ENCODE measurements at places on chromosomes 5 and 9.

DNA sequence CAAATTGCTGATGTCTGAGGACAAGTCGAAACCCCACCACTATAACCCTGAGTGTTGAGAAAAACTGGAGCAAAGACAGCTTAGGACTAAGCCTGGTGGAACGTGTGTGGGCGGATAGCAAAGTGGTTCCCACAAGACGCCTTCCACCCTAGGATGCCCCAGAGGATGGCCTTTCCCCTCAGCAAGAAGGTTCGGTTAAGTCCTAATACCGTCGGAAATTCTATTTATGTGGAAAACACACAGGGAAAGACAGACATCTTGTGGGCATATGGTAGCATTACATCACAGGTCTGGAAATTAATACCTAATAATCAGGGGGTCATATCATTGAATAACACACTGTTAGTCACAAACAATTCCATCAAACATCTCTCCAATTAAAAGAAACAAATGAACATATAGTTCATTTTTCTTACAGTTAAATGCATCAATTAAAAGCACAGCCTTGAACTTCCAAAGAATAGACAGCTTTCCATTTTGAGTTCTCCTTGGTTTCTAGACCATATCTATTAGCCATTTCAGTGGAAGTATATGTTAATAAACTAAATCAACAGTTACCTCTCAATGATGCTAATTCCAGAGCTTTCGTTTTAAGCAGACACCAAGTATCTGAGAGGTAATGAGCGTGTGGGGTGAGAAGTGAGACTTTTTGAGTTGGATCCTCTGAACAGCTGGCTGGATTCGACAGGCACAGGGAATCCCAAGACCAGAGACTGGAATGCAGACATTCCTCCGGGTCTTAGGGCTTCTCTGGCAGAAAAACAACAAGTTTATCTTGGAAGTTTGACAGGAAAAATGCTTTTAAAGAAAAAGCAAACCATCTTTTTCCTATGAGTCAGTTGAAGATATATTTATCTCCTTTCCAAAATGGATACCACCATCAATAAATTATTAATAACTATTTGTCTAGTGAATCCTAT, 2.9 kb upstream of the ICE1 start:
- no peak for DNase-seq

DNA sequence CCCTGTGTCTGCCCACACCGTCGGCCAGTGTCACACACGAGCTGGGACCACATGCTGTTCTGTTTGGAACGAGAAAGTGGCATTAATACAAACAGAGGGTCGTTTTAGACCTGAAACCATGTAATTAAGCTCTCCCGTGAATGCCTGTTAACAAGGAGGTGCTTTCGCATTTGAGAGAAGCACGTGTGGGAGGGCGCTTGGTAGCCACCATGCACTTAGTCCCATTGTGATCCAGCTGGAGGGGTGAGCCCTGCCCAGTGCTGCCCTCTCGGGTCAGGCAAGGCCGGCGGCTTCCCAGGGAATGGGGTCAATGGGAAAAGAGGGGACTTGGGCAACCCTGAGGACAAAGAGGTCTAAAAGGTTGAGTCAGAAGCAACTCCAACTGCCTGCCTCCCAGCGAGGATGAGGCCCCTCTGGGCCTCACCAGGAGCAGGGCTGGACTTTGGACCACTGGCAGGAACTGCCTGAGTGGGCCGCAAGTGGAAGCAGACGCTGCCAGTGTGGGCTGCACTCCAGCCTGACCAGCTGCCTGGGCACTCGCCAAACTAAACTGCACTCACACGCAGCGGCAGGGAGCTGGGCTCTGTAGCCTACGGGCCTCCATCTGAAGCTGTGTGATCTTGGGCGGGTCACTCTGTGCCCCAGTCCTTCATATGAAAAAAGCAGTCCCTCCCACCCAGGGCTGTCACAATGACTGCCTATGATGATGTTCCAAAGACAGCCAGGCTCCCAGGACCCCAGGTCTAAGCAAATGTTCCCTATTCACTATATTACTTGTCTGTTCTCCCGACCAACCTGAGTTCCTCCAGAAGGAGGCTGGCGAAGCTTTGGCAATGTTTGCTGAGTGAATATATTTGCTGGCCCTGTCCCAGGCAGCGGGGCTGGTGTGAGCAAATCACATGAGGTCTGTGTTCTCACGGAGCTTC, 195.7 kb downstream of the CDK5RAP2 start:
- DNase-seq: no peak

DNA sequence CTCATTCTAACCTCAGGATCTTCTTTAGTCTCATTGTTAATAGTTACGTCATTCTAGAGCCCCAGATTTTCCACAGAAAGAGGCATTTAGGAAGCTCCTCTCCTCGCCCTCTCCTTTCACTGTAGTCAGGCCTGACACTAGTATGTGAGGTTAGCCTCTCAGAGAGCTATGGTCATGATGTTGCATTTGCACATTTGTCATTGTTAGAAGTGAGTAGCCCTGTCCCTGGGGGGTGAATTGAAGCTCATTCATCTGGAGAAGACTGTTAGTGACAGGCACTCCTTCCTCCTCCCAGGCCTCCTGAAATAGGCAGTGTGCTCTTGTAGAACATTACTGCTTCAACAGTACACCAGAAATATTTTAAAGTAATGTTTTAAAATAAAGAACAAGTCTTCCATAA, 26.6 kb upstream of the LRRTM2 start:
- DNase-seq: no peak

GRCh38 chr5:7850395-7851239, at the start of gene CFAP90:
Gene CFAP90, minus strand, starts transcription at chr5:7851133. Its CDS starts 112 bp downstream, at chr5:7851021.
- DNase-seq: no peak

- DNase-seq: no peak
These were observed 44.5 kb downstream of the CCDC125 start for GRCh38 chr5:69288069-69288468.

DNA sequence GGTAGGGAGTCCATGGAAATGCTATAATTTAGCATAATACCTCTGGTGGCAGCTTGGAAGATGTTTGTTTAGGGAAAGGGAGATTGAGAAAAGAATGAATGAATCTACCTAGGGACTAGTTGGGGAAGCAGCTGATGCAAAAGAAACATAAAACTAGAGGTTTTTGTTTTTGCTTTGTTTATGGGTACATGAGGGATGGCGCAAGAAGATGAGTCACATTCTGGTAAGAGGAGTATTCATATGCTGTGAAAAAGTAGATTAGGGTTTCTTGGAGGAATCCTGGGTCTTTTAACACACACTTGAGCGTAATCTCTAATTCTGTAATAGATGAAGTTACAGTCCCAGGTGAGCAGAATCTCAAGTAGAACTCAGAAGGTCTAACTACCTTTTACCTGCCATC, 17.1 kb downstream of the C9orf43 start:
- DNase-seq: no peak

DNA sequence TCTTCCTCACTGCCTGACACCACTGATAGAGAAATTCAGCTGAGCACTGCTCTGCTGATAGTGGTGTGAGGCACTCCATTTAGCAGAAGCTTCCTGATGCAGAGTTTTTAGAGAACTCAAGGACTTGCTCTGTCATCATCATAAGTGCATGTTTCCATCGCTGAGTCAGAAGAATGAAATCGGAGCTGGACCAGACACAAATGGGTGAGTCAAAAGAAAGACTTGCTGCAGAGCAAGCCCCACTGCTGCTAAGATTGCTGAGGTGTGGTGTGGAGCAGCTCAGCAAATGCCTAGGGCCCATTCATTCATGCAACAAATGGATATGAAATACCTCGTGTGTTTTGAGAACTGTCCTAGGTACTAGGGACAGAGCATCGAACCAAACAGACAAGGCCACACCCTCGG, 410.2 kb upstream of the SLC30A5 start:
- no peak for DNase-seq

DNA sequence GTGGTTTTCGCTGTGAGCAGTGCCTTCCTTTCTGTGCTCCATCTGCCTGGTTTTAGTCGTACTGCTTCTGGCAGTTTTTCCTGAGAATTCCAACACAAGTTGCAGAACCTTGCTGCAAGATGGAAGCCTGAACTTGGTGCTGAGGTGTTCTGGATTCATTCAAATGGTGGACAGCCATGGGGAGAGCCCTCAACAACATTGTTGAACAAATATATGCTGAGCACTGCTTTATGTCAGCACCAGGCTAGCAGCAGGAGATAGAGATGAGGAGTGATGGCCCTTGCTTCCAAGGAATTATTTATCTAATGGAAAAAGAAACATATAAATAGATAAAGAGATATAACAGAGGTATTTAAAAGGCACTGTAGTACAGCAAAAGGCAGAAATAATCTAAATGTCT, 7.3 kb upstream of the RPS6 start:
- no peak for DNase-seq

DNA sequence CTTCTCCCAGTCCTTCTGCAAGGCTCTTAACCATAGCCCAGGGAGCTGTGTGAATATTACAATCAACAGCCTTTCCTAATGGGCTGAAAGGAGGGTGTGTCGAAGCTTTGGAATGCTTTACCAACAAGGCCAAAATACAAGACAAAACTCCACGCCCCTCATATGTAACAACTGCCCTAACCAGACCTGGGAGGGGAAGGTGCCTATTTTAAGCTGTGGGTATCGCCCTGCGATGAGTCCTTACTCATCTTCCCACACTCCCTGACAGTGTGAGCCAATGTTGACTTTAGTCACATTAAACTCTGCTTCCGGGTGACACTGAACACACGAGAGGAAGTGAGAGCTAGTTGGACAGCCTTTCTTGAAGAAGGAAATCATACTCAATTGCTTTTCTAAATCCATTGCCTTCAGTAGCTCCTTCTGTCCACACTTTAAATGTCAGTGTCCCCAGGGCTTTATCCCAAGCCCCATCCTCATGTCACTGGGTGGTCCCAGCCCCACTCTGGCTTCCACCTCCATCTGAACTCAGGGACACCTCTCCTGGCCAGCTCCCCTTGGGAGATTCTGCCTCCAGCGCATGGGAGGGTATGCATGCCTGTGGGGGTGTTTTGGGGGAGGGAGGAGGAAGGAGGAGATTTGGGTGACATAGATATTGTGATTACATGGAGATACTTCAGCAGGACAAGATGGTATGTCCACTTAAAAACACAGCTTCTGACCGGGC, 6.5 kb upstream of the TBC1D9B start:
- DNase-seq: no peak

DNA sequence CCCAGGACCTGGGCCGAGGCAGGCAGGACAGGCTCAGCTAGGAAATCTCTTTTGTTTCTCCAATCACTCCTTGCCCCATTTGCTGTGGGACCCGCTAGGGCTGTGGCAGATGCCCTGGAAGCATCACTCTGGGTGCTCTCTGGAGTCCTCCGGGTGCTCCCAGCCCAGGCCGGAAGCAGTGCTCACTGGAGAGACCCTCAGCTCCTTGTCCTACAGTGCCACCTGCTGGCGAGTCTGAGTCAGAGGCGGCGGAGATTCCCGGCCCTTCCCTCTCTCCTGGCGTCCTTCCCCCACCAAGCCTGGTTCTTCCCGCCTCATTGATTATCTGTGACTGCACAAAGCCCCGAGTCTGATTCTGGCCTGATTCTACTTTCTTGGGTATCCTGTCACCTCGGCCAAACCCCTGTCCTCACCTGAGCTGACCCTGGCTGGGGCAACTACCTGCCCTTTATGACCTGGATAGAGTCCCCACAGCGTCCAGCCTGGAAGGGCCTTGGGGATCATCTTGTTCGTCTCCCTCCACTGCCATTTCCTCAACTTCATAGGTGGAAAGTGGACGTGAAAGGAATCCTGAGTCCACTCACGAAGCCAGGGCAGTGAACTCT, 7.3 kb upstream of the BARHL1 start:
- DNase-seq: peak; percentile 15

- DNase-seq: no peak
These were observed 563.7 kb upstream of the DAP start for GRCh38 chr5:11324521-11325289.

- no peak for DNase-seq
These were observed 18.4 kb upstream of the RARS1 start for GRCh38 chr5:168467755-168468330.

GRCh38 chr5:126269511-126269910, 153.7 kb upstream of the GRAMD2B start:
- no peak for DNase-seq

DNA sequence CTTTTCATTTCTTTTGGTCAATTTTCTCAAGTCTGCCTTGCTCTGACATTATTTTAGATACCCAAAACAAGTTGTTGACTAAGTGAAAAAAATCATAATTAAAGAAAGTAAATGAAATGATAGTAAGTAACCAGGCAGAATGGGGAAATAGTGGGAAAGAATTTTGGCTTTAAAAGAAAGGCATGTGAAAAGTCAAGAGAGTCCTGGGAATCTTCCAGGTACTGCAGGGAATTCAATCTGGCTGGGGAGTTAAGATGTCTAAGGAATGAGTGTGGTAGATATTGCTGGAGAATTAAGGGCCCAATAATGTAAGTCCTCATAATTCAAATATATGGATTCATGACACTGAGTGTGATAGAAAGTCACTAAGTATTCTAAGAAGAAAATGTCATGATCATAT, 123.1 kb upstream of the PAPPA start:
- no peak for DNase-seq

DNA sequence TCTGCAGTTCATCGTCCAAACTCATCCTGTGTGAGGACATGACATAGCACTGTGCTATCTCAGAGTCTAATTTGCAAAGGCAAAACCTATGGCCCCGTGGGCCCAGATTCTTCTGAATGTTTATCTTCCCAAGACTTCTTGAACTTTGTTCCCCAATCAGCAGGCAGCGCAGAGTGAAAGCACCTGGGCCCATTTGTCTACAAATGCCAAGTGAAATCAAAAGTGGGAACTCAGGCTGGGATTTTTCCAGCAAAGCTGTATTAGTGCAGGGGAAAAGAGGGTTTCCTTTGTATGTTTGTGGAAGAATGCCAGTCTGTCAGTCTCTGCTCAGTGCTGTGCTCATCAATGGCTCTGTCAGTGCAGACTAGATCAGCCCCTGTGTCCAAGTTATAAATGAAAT, 55.8 kb downstream of the FOXD1 start:
- no peak for DNase-seq

- no peak for DNase-seq
These were observed 73.0 kb upstream of the DMRTA1 start for GRCh38 chr9:22373636-22374035.

GRCh38 chr9:129803676-129804060, 684 bp downstream of the TOR1B start:
- no peak for DNase-seq

GRCh38 chr5:4374866-4375265, 765.3 kb upstream of the ADAMTS16 start:
- DNase-seq: no peak

DNA sequence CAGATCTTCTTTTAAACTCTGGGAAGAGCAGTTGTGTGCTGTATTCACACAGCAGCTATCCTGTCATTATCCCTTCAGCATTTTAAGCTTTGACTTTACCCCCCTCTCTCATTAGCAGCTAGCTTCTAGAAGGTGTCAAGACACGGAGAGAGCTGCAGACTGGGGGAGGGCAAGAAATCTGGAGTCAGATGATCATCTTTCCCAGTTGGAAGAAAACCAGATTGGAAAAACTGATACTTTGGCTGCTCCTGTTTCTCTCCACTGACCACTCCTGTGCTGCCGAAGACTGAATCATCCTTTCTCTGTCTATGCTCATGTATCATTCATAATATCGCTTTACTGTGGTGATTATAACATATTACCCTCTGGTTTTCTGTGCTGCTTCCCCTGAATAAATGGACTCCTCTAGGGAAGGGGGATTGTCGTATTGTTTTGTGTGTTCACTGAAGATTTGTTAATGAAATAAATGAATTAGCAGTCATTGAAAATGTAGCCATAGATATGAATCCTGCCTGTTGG, 75.1 kb downstream of the SH3GL2 start:
- no peak for DNase-seq

All from activated CD4-positive, alpha-beta T cell treated with anti-CD3 and anti-CD28 coated beads, Interleukin-2, amount 50 U/mL, for 24 hours (primary cell).